ENCODE measurements at places on chromosomes 6 and 20.
A peak's percentile ranks its signal among the peaks of the same experiment; 100 is the strongest.

DNA sequence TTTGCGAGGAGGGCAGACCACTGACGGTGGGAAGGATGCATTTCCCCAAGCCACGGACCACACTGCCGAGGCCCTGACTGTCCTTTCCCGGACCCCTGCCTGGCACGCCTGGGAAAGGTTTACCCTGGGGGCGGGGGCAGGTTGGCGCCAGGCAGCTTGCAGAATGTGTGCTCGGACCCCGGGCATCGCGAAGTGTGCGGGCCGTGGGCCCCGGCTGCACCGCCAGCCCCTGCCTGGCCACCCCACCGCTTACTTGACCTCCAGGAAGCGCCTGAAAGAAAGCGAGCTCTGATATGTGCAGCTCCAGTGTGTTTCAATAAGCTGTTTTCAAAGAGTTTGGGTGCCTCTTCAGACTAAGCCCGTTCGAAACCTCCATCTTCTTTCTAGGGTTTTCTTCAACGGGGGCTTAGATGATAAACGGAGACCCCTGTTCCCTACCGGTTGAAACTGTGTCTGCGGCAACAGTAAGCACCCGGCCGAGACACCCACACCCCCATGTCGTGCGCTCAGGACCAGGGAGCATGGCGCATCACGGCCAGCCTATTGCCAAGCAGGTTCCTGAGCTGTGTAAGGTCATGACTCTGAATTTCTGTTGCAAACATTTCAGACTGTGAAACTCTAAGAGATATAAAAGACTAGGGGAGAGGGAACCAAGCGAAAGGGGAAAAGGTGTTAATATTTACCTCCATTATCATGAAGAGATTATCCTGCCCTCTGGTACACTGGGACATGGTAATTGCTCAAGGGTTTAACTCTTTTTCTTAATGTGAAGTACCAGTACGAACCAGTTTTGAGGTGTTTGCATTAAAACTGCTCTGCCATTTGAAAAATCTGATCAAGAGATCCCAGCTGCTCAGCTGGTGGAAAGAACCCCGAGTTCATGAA is 231.2 kb upstream of the FOXQ1 start:
- no peak for DNase-seq

DNA sequence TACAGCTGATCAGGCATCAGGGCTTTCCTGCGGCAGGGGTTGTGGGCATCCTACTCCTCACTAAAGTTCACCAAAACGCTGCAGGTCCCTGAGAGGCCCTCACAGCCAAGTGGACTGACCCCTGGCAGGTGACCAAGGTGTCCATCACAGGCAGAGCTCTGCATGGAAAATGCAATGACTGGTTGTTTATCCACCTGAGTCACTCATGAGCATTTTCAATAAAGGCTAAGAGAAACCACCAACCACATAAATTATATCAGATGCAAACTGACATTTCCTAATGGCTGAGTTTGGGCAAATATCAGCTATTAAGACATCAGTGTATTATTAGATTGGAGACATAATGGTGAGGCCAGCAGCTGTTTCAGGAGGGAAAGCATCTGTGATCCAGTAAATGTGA is 152.7 kb upstream of the SYNDIG1 start:
- no peak for DNase-seq

DNA sequence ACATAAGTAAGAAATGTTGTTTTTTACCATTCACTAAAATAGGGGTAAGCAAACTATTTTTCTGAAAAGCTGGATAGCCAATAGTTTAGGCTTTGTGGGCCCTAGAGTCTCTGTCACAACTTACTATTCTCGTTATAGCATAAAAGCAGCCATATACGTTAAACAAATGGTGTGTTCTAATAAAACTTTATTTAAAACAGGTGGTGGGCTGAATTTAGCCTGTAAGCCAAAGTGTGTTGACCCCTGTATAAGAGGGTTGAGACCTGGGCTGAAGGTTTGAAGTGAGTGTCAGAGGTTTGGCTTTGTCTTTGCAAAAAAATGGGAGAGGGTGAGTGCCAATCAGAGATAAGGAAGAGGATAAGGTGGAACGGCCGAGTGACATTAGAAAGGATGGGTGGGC is 197.2 kb downstream of the RNF144B start:
- no peak for DNase-seq

- DNase-seq: peak; percentile 18
Measured at GRCh38 chr6:125906158-125906998, 50.2 kb upstream of the HINT3 start.

DNA sequence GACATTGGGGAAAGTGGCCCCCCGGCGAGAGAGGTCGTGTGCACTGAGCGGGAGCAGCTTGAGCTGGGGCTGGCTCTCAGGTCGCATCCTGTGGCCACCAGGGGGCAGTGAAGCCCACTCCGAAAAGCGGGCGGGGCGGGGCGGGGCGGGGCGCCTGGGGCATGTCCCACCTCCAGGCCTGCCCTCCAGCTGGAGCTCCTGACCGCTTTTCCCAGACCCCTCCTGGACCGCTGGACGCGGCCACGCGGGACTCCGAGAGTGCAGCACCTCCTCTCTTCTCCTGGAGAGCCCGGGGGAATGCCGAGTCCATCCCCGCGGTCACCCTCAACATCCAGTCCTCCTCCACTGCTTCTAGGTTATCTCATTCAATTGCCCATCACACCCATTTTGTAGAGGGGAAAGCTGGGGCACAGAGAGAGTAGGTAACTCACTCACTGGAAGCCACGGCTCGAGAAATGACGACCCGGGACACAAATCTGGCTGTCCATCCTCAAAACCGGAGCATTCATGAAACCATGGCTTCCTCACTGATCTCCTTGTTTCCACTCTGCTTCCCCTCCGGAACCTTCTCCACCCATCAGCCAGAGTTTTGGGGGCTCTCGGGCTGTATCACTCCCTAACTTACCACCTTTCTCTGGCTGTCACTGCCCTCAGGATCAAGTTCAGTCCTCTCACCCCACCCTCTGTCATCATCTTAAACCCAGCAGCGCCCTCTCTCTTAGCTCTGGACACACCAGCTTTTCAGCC is 24.1 kb downstream of the COX4I2 start:
- peak; percentile 67 for DNase-seq

DNA sequence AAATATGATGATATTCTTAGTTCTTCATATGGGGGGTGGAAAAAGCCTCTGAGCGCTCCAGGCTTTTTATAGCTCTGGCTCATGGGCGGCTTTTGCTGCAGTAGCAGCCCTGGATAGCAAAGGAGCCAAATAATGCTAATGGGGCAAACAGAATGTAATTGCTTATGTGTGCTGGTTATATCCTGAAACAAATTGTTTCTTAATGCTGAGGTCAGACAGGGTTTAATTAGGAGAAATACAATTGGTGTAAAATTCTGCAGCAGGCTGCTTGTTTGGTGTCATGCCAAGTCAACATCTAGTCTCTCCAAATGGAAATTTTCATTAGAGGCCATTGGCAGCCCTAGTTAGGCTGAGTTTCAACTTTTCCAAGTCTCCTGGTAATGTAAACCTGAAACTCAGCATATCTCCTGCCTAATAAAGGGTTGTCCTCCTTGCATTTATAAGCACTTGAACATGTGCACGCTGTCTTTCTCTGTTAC is 530.1 kb upstream of the NOX3 start:
- no peak for DNase-seq

Measured in central memory CD4-positive, alpha-beta T cell (primary cell).